NCI-H1694 treated with DMSO at 0.1 percent for 48 hours (cell line): ENCODE measurements at places on chromosomes 3 and 15.

- DNase-seq = no peak
Observed at GRCh38 chr3:100033184-100033583, 81.1 kb downstream of the FILIP1L start.

- no peak for DNase-seq
Observed at GRCh38 chr15:100766243-100767000, 113.2 kb upstream of the ALDH1A3 start.

- DNase-seq = no peak
Observed at GRCh38 chr3:51796854-51797253, 17.8 kb upstream of the IQCF6 start.

- DNase-seq = no peak
Observed at GRCh38 chr3:186902154-186902553, 28.2 kb upstream of the ST6GAL1 start.

DNA sequence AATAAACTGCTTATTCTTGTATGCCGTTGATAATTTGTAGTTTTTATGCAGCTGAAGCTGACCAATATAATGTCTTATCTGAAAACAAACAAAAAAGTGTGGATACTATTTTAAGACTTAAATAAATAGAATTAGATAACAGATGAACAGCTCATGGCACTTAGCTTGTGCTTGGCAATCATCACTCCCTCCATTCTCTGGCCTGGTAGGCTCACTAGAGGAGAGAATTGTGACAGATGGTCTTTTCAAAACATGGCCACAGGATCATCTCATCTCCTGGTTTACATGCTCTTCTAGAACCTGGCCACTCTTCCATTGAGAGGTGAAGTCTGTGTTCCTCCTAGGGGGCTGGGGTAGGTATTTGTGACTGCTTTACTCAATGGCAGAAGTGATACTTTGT lies 58.4 kb upstream of the RBP1 start:
- DNase-seq = peak; percentile 43

DNA sequence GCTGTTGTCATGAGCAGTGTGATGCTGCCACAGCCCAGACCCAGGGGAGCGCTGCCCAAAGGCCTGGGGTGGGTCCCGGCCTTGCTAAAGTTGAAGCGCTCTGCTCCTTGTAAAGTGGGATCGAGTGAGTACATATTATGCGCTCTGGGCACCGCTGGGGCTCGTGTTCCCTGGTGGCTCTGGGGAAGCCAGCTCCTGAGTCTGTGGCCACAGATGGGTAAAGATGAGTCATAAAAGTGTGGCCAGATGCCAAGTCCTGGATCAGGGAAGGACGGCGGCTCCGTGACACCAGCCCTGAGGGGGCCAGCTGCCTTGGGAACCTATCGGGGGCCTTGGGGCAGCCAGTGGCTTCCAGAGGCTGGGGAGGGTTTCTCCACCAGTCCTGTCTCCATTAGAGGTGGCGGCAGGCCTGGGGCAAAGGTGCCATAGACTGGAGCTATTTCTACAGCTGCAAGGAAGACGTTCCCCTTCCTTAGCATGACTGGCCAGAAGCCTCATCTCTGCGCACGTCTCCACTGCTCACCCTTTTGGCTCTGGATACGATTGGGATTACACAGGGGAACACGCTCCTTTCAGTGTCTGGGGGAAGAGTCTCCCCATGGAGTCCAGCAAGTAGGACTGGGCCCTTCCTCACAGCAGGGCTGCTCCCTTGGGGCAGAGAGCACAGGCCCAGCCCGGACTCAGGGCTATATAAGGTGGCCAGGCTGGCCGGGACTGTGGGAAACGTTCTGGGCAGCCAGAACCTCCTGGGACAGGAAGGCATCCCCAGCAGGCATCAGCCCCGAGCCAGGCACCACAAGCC lies 1.2 kb upstream of the ITIH4 start:
- peak; percentile 20 for DNase-seq

- DNase-seq = no peak
Observed at GRCh38 chr3:42092006-42092405, 849 bp downstream of the TRAK1 start.

GRCh38 chr15:84953136-84953535 lies 28.5 kb upstream of the PDE8A start:
- no peak for DNase-seq

GRCh38 chr3:69710153-69710977 lies 28.9 kb upstream of the MITF start:
- DNase-seq = no peak

DNA sequence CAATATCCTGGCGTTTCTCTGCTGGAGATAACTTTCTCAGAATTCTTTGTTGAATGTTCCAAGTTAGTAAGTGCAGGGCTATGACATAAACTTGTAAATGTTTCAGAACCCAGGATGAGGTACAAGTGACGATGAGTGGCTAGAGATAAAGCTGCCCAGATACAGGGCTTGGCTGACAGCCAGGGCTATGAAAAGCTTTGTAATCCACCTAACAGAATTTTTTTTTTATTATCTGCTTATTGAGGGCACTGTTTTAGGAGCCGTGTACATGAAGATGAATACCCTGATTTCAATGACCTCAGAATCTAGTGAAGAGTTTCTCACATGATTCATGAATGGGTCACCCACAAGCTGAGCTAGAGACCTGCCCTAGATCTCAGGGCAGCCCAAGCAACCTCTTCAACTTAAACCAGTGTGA lies 431.4 kb downstream of the DIPK2A start:
- DNase-seq = no peak

- DNase-seq = no peak
Observed at GRCh38 chr3:113597596-113598354, 65.4 kb downstream of the SIDT1 start.

DNA sequence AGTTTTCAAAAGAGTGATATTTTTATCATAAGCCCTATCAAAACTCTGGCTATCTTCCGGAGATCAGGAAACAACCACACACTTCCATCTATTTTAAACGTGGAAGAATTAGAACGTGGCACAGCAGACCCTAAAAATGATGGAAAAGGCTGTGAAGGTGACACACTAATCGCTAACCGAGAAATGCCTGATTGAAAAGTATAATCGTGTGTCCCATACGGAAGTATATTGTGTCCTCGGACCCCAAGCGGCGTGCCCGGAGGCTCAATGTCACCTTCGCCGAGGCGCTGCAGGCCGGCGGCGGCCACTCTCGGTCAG lies 642 bp downstream of the COX5A start:
- no peak for DNase-seq

DNA sequence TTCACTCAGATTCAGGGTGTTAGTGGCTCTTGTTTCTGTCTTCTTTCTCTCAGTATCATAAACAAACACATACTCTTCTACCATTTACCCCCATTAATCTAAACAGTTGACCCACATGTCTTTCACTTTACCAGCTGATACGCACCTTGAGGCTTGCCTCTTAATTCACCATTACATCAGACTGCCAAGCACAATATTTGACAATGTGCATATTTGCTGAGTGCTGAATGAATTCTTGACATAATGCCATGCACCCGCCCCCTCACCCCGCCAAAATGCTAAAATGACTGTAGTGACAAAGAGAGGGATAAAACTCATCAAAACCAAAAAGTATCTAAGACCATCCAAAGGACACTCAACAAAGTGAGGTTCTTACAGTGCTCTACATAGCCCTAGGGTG lies 57.4 kb downstream of the NGLY1 start:
- no peak for DNase-seq

GRCh38 chr3:84039099-84039498 lies 919.7 kb upstream of the CADM2 start:
- DNase-seq = no peak

DNA sequence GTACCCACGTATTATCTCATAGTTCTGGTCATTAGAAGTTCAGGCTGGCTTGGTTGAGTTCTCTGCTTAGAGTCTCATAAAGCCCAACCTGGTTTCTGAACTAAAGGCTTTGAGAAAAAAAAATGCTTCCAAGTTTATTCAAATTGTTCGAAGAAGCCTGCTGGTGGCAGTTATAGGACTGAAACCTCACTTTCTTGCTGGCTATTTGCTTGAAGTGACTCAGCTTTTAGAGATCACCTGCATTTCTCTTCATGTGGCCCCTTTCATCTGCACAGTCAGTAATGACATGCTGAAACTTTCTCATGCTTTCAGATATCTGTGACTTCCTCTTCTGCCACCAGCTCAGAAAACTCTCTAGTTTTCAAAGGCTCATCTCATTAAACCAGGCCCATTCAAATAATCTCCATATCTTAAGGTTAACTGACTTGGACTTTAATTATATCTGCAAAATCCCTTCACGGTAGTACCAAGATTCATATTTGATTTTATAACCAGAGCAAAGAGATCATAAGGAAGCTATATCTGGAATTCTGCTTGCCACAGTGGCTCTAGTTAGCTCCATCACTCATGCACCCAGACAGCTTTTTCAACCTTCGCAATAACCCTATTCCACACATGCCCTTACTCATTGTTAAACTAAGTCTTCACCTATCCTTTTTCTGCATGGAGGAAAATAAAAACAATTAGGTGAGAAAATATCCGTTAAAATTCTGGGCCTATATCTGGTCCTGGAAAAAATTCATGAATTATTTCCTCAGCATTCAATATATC lies 433.8 kb upstream of the CBLB start:
- no peak for DNase-seq

GRCh38 chr3:119019767-119020518 lies 14.7 kb downstream of the IGSF11 start:
- DNase-seq = no peak

- no peak for DNase-seq
Observed at GRCh38 chr3:143307613-143308183, 188.1 kb downstream of the CHST2 start.

DNA sequence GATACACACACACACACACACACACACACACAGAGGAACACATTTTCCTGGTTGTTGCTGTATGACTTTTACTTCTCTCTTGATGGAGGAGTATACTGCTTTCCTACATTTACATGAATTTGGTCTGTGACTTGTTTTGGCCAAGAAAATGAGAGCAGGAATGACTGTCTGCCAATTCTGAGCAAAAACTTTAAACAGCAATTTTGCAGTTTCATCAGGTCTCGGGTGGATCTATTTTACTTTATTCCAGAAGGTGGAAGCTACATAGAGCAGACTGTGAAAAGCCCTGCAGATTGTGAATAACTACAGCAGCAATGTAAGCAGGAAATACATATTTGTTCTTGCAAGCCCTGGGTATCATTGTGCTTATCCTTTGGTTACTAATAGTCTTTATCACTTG lies 1350.0 kb upstream of the EPHA6 start:
- DNase-seq = no peak

- DNase-seq = no peak
Observed at GRCh38 chr15:74869726-74870407, 3.3 kb downstream of the SCAMP2 start.

GRCh38 chr3:38168151-38169026 lies 3.1 kb downstream of the OXSR1 start:
- no peak for DNase-seq

GRCh38 chr3:189714991-189715961 lies 84.1 kb downstream of the TP63 start:
- DNase-seq = no peak

DNA sequence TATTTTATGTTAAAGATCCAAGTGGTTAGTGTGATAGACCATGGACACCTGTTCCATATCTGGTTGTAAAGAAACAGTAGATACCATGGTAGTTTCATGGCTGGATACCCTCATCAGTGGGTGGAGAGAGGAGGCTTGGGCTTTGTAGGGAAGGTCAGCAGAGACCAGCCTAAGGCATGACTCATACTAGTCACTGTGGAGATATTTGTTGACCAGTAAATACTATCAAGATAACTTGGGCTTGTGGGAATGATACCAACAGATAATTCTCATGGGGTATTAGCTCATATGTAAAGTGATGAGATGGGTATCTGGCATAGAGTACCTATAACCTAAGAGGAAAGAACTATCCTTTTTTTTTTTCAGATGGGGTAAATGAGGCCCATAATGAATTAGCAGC lies 354.5 kb downstream of the CACNA2D3 start:
- DNase-seq = no peak

- peak; percentile 55 for DNase-seq
Observed at GRCh38 chr15:63093486-63094205, 28.0 kb upstream of the LACTB start.

DNA sequence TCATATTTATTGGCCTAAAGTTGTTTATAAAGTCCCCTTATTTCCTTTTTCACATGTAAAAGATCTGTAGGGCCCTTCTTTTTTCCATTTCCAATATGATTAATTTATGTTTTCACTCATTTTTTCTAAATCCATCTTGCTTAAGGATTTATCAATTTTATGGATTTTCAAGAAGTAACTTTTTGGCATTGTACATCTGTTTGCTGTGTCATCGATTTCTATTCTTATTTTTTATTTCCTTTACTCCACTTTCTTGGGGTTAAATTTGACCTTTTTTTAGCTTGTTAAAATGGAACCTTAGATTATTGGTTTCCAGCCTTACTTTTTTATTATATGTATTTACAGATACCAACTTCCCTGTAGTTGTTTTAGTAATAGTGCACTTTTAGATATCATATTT lies 207.9 kb downstream of the LRTM1 start:
- no peak for DNase-seq

GRCh38 chr15:67584157-67584556 lies 41.7 kb downstream of the MAP2K5 start:
- no peak for DNase-seq

DNA sequence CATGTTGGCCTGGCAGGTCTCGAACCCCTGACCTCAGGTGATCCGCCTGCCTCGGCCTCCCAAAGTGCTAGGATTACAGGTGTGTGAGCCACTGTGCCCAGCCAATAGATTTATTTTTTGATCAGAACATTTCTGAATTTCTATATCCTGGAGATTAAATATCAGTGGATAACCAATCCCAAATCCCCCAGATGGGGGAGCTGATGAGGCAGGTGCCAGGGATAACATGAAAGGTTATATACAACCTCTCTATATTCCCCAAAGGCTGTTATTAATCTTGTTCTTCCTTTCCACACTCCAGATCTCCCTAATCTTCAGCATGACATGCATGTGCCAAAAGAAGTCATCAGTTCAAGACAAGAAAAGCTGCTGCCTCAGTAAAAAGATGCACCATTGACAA lies 112.3 kb downstream of the WDR76 start:
- peak; percentile 30 for DNase-seq

DNA sequence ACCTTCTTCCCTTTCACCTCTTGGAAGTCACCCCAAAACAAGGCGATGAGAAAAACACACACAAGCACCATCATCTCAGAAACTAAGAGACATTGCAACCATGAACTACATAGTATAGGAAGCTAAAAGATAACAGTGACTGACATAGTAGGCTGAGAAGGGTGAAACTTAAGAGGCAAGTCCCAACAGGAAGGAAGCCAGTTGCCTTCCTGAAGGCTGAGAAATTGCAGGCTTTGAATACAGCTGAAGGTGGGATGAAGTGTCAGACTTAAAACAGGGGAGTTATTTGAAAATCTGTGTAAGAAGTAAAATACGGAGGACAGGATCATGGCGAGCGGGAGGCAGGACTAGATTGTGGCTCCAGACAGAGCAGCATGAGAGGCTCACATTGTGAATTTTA lies 27.8 kb downstream of the SLC27A2 start:
- no peak for DNase-seq
